Gastroesophageal sphincter (tissue), 4 donors: ENCODE measurements at places on chromosomes 2 and 18.

DNA sequence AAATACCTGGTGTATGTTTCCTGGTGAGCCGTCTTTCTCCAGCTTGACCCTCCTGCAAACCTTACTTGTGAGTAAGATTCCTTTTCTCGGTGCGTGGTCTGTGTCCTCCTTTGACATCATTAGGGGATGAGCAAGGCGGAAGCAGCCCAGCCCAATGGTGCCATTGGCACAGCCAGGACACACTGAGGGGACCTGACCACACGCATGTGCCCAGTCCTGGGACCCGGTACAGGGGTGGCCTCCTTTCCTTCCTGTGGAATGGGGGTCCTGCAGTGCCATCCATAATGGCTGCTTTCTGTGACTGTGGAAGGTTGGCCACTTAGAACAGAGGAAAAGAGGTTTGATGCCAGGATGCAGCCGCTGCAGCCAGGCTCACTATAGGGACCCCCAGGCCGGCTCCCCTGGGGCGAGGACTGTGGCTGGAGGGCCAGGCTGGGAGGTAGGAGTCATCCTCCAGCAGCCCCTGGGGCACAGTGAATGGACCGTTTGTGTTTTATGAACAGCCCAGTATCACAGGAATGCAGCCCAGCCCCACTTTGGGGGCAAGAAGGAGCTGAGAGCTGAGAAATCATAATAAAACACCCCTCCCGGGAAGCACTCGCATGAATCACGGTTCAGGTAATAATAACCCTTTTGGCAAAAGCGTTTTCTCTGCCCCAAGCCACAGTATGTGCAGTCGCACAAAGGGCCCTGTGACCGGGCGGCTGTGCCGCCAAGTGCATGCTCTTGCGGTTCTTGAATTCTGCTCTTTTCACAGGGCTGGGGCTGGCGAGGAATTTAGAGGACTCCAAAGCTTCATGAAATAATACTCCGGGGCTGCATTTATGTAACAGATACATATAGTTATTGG, 73.2 kb downstream of the ASB1 start:
- no peak for ATAC-seq

- ATAC-seq: no peak
Measured at GRCh38 chr2:73982140-73982617, 2.5 kb upstream of the TET3 start.

DNA sequence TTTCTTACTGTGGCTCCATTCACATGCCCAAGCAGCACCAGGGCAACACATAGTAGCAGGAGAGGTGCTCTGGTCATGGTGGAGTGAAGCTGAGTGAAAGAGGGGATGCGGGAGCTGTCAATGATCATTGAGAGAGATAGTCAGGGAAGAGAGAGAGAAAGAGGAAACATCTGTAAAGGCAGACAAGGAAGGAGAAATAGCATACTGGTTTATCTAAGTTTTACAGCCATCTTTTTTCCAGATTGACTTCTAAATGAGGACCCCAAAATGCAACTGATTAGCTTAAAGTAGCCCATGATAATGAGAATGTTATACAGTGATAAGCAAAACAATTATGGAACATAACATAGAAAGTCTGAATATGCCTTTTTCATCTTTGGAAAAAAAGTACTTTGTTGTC, at the start of gene C2orf66:
C2orf66 (minus strand) TSS at position 96 of the 400 bp plus-strand sequence; CDS start at position 77, 19 bp downstream.
- ATAC-seq: no peak

DNA sequence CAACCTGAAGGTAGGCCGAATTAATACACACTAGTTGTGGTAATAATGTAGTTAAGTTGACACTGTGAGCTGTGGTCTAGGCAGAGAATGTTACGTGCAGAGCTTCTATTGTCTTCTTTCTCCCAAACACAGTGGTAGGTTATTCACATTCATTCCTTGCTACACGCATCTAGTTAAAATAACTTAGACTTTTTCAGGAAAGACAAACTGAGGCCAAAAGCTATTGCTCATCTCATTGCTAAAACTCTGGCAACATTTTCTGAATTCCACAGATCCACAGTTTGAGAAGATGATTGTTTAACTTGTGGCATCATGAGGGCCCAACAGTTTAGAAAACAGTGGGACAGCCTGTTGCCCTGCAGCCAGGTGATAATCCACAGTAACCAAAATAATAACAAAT, 850.4 kb upstream of the FSHR start:
- no peak for ATAC-seq

DNA sequence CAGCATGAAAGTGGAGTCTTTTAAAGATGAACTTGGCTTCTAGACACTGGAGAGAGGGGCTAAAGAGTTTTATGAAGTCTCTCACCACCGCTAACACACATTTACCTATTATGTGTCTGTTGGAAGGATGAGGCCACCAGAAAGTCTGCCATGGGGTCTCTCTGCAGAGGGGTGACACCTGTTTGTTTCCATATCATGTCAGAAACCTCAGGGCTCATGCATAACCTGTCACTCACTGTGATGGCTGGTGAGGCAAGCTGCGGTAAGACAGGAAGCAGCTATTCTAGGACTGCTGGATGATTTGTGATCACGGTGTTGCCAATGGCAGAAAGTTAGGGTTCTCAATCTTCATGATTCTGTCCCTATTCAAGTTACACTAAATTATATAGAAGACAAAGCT, 60.8 kb upstream of the DNMT3A start:
- ATAC-seq: no peak

DNA sequence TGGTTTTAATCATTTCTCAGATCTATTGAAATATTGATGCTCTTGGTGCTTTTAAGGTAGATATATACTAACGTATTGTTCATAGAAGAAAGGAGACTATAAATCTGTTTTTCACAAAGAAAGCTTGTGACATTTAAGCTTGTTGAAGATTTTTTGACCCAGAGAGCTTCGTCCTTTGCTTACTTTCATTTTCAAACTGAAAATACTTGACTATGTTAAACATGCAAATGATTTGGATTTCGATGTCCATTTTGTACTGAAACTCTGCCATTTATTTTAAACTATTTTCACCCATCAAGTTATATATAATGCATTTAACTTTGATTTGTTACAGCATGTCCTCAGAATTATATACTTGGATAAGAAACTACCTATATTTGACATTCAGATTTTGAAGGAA, 85.2 kb downstream of the SLC4A10 start:
- no peak for ATAC-seq

DNA sequence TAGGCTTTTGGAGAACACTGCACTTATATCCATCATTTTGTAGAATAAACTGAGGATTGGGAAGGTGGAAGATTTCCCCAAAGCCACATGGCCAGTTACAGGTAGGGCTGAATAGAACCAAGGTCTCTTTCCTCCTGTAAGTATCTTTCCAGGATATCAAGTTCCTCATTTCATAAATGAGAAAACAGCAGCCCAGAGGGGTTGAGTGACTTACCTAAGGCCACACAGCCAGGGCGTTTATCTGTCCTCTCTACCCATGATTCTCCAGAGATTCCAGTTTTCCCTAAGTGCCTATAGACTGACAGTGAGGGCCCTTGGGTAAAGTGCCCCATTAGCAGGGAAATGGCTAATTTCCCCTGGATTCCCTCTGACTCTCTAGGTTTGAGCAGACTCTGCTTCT, 132.3 kb upstream of the SKOR2 start:
- ATAC-seq: no peak

DNA sequence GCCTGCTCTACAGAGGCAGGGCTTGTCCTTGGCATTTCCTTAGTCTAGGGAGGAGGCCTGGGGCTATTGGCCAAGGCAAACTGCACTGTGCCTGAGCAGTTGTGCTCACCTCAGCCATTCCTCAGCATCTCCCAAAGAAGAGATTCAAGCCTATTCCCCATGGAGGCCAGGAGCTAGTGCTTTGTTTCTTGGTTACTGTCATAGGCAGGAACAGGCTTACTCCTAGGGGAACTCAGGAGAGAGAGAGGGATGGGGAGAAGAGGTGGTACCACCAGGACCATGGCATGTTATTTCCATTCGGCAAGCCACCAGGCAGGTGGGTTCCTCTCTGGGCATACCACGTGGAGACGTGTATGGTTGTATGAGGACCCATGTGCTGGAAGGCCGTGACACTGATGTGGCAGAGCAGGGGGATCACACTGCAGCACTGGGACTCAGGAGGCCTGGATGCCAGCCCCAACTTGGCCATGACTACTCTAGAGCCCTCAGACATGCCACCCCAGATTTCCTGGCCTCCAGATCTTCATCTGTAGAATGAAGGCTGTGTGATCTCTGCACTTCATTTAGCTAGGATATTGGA, 233.7 kb downstream of the LOXHD1 start:
- ATAC-seq: no peak

GRCh38 chr2:202361108-202361507, 15.0 kb upstream of the BMPR2 start:
- ATAC-seq: no peak

DNA sequence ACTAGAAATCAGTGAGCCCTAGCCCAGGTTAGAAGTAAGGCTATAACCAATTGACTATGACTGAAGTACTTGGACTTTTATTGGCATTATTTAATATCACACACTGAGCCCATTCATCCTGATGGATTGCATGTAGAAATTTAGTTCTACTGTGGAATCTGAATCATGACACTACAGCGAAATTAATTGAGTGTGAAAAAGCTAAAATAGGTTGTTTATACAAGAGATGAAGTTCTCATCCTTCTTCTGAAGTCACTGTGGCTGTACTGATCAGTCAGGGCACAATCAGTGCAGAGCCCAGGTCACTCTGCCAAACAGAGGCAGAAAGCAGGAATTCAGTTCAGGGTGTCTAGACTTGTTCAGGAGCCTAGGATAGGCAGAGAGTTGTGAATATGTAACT, 158.9 kb downstream of the BABAM2 start:
- ATAC-seq: no peak

- no peak for ATAC-seq
Measured at GRCh38 chr2:217876253-217876570, 126.6 kb downstream of the TNS1 start.

DNA sequence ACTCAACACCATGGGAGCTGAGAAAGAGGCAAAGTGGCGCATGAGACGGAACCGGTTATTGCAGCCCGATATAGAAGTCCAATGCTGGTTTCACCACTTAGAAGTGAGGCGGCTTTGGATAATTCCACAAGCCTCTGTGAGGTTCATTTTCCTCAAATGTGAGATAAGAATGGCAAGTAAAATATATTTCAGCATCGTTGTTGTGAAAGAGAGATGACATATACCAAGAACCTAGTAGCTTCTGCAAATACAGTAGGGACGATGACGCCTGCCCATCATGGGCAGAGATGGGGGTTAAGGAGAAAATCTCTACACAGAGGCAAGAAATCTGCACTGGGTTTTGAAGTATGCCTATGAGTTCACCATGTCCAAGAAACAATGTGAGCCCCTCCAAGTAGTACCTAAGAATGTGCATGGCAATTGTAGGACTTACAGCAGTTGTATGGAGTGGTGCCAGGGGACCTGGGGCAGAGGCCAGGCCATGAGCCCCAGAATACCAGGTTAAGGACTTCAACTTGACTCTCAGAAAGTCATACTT, 352.0 kb downstream of the RNF144A start:
- ATAC-seq: no peak

- no peak for ATAC-seq
Measured at GRCh38 chr2:123791684-123792083, 233.4 kb upstream of the CNTNAP5 start.

GRCh38 chr2:157443795-157444640, at the start of gene CYTIP:
Gene CYTIP, minus strand, starts transcription at chr2:157444089. Its CDS starts 69 bp downstream, at chr2:157444020.
- ATAC-seq: peak; percentile 50

DNA sequence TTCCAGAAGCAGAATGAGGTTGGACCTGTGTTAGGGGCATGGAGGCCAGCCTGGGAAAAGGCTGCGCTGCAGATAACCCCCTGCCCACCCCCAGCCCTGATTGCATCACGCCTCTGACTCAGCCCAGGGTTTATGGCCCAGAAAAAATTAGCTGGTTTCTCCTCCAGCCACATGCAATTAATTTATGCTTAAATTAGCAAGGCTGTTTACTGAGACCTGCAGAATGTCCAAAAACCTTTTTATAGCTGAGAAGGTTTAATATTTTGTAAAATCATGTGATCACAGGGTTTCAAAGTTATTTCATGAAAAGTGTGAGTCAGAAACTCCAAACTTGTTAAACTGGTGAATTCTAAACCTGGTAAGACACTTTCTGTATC, 123.1 kb upstream of the HDAC4 start:
- no peak for ATAC-seq

- no peak for ATAC-seq
Measured at GRCh38 chr2:233350708-233351107, 3.6 kb upstream of the DGKD start.

DNA sequence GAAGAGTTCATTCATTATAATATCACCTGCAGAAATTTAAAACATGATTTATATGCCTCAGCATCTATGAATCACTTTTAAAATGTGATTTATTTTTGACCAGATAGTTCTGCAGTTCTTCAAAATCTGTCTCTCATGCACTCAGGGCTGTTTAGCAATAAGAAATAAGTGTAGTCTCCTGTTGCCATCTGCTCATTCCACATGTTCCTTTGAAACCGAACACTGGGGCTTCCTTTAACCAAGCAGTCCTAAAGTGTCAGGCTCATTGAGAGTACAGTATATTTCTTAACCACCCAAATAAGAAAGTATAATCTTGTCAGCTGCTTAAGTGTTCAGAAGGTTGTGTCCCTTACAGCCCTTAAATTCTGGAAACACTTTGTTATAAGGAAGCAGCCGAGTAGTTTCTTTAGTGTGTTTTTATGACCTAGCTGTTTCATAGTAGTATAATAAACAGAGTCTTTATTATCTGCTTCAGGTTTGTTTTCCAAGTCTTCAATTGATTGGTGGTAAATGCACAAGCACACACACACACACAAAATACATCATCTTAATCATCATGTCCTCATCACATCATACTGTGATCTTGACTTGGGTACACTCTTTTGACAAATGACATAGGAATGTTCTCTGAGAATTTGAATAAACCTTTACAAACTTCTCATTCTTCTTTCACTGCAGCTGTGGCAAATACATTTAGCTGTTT, 10.4 kb downstream of the WDR7 start:
- ATAC-seq: no peak

DNA sequence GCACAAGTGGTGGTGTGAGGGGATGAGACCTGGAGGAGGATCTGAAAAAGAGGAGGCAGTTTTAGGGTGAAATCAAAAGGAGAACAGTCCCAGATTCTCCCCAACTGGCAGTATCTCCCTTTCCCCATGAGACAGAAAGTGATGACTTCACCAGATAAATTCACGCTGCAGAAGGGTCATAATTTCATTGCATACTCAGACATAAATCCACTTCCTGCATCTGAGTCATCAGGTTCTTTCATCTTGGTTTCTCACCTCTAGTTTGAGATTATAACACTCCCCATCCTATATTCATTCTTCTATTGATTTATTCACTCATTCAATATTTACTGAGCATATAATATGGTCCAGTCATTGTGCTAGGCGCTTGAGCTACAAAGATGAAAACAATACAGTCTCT, 64.7 kb downstream of the CCDC148 start:
- no peak for ATAC-seq

DNA sequence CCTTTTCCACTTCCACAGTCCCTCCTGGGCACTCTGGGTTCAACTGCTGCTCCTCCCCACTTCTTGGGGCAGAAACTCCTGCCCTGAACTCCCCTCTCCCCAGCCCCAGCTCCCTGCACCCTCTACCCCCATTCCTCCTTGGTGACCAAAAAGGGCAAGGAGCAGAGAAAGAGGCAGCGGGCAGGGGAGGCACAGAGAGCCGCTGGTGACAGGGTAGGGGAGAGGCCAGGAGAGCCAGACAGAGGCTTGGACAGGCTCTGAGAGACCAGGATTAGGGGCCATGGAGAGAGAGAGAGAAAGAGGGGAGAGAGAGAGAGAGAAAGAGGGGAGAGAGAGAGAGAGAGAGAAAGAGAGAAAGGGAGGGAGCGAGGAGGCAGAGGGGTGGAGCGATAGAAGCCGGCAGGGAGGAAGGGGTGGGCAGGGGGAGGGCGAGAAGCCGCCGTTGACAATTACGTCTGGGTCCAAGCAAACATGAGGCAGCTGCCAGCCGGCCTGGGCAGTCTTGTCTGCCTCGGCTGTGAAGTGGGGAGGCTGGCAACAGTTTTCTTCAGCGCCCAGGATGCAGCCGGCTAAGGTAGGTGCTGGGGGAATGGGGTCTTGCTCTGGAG, at the start of gene KCNIP3:
KCNIP3 (plus strand) TSS at position 468 of the 608 bp plus-strand sequence; CDS start at position 560, 92 bp downstream.
- no peak for ATAC-seq
